ENCODE measurements at places on chromosomes 1 and 21. TPM values are rescaled to one million over a fixed set of nuclear protein-coding genes. Genes with fewer than 3 reads are reported as not detected.

Gene PRAMEF14
- total RNA-seq, result not detected

GRCh38 chr1:40825996-40826395 lies 36.2 kb downstream of the CITED4 start:
- DNase-seq, result no peak

- DNase-seq, result peak; percentile 15
Observed at GRCh38 chr21:46122237-46122671, 24.3 kb downstream of the COL6A2 start.

- DNase-seq, result peak; percentile 17
Observed at GRCh38 chr1:215132156-215132555, 49.6 kb downstream of the KCNK2 start.

DNA sequence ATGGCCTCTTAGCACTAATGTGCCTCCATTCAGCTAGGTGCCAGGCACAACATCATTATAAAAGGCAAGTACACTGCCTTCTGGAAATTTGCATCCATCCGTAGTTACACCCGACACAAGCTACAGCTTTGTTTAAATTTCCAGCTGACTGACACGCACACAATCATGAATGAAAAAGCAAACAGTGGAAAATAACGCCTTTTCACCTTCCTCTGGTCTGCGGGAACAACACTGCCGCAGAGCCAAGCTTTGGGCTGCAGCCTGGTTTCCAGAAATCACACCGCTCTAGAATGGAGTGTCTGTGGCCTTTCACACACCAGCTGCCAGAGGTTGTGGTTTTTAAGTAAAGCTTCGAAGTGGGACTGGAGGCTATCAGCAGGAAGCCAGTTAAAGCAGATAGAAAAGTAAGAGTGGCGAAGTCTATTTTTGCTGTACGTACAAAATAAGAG lies 142.8 kb upstream of the COA6 start:
- DNase-seq, result no peak

GRCh38 chr1:26970810-26971209 lies 10.5 kb upstream of the KDF1 start:
- DNase-seq, result peak; percentile 44

DNA sequence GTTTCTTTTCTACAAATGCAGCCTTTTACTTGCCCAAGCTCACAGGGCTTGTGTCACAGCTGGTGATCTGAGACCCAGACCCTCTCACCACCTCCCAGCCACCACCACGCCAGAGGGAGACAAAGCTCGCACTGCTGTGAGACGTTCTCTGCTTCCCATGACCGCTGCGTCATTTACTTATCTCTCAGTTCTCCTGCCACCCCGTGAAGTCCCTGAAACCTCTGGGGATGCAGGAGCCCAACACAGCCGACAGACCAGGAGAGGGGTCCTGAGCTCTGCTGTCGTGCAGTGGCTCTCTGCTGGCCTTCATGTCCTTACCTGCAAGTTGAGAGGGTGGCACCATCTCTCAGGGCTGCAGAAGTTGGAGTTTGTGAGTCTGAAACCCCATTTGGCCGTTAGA lies 77.7 kb downstream of the SLC16A1 start:
- DNase-seq, result no peak

Gene MARK1
- 10.4 TPM for total RNA-seq

- DNase-seq, result peak; percentile 28
Observed at GRCh38 chr1:73564294-73564693, 633.7 kb downstream of the LRRIQ3 start.

- no peak for DNase-seq
Observed at GRCh38 chr1:3492545-3493246, 38.2 kb downstream of the ARHGEF16 start.

Measured in bronchial epithelial cell (primary cell).